Left ventricle myocardium superior (tissue), 1 donor: ENCODE measurements at places on chromosomes 16 and 17. TPM values are rescaled to one million over a fixed set of nuclear protein-coding genes. Genes with fewer than 3 reads are reported as not detected.

CLEC3A gene
- not detected for total RNA-seq

CETP gene
- 0.37 TPM for total RNA-seq

OR1F1 gene
- not detected for total RNA-seq

TBC1D3E gene
- total RNA-seq, result not detected

CBX2 gene
- 2.9 TPM for total RNA-seq

DNA sequence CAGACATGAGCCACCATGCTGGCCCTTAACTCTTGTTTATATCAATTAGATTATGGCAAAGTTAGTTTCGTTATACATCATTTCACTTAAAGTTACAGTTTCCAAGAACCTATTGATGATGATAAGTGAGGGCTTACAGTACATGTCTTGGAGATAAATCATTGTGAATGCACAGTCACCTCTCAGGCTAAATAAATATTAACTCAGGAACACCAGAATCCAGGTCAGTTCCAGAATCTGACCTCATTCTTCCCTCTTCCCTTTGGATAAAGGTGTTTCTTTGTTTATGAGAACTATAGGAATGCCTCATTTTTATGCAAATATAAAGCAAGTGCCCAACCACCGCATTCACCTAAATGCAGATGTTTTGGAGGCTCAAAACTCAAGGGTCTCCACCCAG is 48.4 kb upstream of the CRYM start:
- DNase-seq, result no peak

DNA sequence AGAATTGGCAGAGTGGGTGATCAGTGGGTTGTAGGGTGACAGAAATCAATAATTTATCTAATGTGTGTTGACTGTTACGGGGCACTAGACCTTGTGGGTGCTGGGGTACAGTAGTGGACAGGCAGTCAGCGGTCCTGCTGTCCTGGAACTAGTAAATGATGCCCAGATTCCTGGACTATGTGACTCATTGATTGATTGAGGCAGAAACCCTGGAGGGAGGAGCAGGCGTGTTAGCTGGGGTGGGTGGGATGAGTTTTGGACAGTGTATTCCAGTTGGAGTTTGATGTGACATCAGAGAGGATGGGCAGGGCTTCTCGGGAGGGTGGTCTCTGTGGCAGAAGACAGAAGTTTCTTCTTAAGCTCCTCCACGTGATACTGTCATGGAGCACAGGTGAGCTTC is 24.4 kb downstream of the PRMT7 start:
- no peak for DNase-seq

DNA sequence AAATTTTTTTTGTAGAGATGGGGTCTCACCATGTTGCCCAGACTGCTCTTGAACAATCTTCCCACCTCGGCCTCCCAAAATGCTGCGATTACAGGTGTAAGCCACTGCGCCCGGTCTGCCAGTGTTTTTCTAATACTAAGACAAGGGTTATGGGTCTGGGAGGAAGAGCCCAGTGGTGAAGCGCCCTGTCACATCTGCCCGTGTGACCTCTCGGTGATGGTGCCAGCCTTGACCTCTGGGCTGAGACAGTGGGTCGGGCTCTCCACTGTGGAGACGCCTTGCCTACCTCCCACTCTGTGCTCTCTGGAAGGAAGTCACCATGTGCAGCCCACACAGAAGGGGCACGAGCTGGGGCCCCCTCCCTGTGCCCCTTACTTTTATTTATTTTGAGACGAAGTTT is 5.1 kb upstream of the BAIAP2 start:
- DNase-seq, result no peak

DNA sequence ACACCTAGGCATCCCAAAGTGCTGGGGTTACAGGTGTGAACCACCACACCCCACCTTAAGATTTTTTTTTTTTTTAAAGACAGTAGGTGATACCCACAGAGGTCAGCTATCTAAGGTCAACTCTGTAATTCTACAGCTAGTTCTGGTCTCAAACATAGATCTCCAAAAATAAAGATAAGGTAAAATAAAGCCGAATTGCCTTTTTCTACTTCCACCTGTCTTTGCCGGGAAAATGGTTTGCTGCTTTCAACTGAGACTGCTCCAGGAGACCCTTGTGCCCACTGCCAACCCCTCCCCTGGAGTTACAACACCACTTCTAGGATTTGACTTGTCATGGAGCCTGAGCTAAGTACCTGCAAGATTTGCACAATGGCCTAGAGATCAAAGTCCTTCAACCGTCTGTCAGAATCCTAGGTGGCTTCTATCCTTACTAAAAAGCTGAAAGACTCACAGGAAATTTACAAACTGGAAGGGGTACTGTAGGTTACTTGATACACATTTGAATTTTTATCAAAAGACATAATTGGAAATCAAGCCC is 4.7 kb upstream of the CNOT1 start:
- DNase-seq, result no peak

- DNase-seq, result no peak
These were observed at the start of gene SMIM22 for GRCh38 chr16:4795181-4795827. Gene SMIM22, plus strand, starts transcription at chr16:4795369. Its CDS starts 366 bp downstream, at chr16:4795735.

DNA sequence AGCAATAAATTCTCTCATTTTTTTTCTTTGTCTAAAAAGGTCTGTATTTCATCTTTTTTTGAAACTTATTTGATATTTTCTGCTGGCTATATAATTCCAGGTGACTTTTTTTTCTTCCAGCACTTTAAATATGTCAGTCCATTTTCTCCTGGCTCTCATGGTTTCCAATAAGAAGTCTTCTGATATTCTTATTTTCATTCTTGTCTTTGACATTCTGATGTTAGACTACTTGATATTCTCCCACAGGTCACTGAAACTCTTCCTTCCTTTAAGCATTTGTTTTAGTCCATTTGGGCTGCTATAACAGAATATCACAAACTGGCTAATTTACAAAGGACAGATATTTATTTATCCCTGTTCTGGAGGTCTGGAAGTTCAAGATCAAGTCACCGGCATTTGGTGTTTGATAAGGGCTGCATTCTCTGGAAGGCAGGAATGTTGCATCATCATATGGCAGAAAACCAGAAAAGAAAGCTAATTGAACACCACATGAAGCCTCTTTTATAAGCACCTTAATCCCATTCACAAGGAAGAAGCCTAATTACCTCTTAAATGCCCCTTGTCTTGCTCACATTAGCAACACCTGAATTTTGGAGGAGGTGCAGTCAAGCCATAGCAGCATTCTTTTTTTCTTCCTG is 242.1 kb upstream of the TNRC6C start:
- DNase-seq, result no peak

GRCh38 chr17:67107811-67108775 is 63.7 kb downstream of the CACNG1 start:
- no peak for DNase-seq

DNA sequence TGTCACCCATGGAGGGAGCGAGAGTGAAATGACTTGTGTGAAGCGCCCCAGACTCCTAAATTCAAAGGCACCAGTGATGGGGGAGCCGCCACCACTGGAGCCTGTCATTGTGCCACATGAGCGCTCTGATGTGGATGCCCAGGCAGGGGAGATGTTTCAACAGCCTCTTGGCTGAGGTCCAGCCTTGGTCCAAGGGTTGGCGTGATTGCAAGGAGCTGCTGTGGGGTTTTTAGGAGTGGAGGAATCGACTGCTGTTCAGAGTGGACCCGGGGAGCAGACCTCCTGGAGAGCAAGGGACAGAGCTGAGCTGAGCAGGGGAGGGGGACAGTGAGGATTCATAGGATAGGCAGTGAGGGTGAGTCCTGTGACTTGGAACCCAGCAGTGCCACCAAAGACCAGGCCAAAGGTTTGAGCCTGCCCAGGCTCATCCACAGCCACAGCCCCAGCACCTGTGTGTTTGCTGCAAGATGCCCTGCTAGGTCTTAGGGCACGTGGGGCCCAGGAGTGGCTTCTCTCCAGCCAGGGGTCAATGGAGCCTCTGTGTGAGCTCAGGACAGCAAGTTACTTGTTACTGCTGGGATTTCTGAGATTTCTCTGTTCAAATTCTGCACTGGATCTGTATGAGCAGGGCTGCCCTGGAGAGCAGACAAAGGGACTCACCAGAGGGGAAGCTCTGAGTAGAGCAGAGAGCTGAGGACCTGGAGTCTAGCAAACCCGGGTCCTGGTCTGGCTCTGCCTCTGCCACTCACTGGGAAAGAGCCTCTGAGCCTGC is 20.3 kb downstream of the RHBDL3 start:
- no peak for DNase-seq

GRCh38 chr16:19242987-19243575 is 42.5 kb upstream of the CLEC19A start:
- no peak for DNase-seq

DNA sequence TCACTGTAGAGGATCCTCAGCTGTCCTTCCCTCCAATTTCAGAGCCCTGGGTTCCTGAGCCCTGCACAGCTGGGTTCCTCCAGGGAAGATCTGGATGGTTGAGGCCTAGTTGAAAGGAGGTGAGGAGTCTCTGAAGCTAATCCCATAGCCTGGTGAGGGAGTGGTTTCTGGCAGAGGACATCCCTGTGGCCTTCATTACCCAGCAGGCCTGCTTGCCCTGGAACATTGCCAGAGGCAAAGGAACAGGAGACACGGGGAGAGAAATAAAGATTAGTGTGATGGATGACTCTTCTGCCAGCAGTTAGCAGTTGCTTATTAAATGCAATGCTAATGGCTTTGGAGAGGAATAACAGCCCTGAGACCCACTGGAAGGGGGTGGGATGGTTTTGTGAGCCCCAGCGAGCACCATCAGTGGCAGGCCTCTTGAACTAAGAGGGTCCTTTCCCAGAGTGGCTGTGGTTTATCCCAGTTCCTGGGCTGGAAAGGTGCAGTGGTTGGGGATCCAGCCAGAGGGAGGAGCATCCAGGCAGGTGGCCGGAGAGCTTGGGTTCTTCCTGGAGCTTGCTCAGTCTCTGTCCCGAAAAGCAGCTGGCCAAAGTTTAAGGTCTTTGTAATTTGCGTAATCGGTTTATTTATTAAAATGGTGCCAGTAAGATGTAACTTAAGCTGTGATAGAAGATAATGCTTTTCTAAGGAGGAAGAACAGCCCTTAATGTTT is 209.7 kb downstream of the CCDC182 start:
- no peak for DNase-seq

DNA sequence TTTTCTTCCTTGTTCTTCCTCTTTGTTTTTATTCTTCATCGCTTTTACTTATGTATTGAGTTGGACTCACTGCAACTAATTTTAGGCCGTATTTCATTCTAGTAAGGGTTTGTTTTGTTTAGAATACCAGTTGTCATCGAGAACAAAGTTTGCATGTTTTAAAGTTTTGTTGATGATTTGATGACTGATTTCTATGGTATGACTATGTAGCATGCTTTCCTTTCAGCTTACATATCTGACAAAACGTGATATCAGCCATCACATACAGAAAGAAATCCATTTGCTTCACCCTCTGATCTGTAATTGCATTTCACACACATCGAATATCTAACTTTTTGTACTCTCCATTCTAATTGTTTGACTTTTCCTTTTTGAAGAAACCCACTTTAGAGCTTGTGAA is 4.0 kb downstream of the PRKCA start:
- DNase-seq, result no peak

DNA sequence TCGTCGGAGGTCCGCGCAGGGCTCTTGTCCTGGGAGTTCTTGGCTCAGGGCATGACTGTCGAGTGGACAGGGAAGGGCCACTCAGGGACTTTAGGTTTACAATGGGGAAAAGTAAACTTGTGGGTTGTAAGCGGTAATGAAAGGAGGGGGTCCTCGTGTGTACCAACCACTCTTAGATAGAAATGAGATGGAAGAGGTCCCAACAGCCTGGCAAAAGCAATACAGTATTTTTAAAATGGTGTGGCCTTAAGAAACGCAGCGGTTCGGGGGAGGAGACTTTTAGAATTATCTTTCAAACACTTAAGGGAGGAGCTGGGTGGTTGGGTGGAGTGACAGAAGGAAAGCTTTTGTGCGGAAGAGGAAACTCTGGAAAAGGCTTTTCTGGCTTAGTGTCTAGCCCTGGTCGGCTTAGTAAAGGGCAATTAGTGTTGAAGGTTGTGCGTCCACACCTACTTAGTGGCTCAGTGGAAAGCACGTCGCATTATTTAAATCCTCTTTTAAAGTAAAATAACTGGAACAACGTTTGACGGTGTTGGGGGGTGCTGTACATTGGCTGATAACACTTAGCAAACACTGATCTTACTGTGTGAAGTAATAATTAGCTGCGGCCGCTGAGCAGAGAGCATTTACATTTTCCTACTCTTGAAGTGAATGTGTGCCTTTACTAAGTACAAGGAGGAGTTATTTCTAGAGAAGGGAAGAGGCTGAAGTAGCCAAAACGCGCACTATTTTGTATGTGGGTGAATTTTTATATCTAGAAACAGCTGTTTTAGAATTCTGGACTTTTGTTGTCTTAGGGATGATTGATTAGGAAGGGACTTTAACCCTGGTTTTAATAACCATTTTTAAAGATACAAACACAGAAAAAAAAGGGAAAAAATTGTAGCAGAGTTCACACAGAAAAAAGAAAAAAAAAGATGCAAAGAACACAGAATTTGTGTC is 1.0 kb downstream of the WSB1 start:
- DNase-seq, result no peak

GRCh38 chr16:1283296-1283695 is 26.1 kb upstream of the UBE2I start:
- no peak for DNase-seq

DNA sequence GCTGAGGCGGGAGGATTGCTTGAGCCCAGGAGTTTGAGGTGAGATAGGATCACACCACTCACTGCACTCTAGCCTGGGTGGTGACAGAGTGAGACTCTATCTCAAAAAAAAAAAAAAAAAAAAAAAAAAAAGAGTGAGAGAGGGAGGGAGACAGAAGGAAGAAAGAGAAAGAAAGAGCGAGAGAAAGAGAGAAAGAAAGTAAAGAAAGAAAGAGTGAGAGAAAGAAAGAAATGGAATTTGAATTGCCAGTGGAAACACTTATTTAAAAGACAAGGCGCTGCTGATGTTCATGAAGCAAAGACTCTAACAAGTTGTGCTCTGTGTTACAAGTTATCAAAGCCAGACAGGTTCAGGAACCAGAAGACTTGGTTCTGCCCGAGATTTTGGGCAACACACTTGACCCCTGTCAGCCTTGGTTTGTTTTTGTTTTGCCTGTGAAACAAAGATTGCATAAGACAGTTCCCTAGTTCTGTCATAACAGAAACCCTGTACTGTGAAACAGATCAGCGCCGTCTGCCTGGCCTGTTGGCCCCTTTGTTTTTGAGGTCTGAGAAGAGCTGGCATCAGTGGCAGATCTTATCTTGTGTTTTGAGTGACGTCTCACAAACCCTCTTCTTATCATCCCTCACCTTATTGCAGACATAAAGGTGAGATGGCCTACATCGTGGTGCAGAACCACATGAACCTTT is 55.4 kb upstream of the ENDOV start:
- DNase-seq, result no peak

- peak; percentile 21 for DNase-seq
These were observed 228.2 kb upstream of the GSE1 start for GRCh38 chr16:85384833-85385462.

DNA sequence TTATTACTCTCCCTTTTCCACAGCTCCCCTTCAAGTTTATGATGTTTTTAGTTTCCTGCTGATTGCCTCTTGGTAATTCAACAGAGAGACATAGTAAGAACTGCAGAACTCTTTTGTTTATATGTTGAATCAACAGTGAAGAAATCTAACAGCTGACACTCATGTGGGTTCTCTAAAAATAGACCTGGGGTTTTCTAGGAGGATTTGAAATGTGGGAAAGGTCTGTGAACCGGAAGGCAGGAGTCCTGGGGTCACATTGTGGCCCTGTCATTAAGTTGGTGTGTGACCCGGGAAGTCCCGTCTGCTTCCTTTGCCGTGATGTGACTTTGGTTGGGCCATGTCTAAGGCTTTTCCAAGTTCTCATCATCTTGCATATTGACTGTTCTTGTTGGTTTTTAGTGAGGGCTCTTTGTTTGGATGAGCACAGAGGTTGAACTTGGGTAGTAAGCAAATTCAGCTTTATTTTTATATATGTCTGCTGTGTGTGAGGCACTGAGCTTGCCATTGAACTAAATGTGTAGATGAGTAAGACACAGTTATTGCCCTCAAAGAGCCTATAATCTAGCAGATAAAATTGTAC is 48.5 kb upstream of the HS3ST3A1 start:
- no peak for DNase-seq
